Cardiac muscle cell (in vitro differentiated cells and primary cell): ENCODE measurements at places on chromosomes 5 and 9. TPM values are rescaled to one million over a fixed set of nuclear protein-coding genes. Genes with fewer than 3 reads are reported as not detected.

DNA sequence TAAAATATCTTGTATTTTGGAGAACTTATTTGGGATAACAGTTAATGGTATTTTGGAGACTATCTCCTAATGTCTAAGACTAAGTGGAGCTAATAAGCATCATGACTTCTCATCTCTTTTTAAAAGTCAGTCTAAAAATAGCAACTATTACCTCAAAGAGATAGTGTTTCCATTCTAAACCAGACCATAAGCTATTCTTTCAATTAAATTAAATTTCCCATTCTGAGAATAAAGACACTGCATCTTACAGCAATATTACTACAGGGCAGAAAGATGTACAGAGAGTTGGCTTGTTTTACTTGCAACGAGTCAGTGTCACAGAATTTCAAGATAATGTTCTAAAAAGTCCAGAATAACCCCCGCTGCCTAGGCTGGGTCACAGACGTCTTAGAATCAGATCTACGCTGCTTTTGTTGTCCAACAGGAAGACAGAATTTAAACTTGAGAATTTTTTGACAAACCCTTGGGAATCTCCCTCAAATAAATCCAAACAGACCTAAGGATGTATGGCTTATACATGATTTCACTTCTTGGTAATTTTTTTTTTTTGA, 98.9 kb downstream of the USP20 start:
- DNase-seq = no peak

GRCh38 chr9:110143485-110143884, 64.5 kb downstream of the C9orf152 start:
- peak; percentile 35 for DNase-seq

DNA sequence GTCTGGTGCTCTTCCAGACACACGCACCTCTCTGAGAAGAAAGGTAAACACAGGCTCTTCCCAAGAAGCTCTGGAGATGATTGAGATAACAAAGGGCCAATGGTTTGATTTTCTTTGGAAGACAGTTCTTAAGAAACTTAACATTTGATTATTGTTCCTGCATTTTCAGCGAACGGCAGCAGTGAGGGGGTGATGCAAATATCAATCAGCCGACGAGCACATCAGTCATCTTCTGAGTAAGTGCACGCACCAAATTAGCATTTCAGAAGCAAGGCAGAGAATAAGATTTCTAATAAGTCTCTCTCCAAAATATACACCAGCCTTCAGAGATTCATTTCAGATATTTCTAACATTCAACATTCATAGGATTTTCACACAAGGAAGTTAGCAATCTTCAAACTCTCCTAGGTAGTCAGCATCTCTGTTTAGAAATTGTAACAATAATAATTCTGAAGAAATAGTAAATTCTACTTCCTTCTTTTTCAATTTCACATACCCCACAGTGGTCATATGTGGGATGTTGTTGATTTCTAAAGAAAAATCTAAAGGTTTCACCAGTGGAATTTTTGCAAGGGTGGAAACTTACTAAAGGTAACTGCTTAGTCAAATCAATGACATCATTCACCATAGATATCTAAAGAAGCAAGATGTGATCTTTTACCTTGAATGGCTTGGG, 250.3 kb downstream of the SEC61B start:
- no peak for DNase-seq

DNA sequence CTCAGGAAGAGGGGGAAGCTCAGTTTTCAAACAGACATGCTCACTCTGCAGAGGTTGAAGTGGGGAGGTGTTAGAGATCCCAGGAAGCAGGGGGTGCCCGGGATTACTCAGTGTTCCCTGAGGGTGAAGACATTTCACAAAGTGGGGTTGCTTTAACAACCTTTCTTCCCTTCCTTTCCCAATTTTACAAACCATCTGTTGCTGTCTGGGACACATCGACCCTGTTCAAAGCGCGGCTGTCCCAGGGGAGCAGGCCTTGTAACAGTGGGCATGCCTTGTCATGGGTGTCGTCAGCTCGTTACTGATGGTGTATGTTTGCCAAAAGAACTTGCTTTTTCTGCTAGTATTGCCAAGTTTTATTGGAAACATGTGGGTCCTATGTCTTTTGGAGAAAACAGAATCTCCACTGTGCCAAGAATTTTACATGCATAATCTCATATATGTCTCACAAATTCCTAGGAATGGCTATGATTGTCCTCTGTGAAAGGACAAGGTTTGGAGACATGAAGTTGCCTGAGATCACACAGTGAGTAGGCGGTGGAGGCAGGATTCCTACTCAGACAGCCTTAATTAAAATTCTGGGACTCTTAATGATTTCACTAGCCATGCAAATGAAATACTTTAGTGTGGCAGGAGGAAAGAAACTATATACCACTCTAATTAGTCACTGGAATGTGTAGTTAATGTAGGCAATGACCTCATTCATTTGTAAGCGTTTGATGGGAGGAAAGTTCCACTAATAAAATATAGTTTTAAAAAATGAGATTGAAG, 198.9 kb downstream of the NXNL2 start:
- no peak for DNase-seq

- DNase-seq = no peak
These were observed 37.3 kb downstream of the ADAM19 start for GRCh38 chr5:157538311-157538710.

DNA sequence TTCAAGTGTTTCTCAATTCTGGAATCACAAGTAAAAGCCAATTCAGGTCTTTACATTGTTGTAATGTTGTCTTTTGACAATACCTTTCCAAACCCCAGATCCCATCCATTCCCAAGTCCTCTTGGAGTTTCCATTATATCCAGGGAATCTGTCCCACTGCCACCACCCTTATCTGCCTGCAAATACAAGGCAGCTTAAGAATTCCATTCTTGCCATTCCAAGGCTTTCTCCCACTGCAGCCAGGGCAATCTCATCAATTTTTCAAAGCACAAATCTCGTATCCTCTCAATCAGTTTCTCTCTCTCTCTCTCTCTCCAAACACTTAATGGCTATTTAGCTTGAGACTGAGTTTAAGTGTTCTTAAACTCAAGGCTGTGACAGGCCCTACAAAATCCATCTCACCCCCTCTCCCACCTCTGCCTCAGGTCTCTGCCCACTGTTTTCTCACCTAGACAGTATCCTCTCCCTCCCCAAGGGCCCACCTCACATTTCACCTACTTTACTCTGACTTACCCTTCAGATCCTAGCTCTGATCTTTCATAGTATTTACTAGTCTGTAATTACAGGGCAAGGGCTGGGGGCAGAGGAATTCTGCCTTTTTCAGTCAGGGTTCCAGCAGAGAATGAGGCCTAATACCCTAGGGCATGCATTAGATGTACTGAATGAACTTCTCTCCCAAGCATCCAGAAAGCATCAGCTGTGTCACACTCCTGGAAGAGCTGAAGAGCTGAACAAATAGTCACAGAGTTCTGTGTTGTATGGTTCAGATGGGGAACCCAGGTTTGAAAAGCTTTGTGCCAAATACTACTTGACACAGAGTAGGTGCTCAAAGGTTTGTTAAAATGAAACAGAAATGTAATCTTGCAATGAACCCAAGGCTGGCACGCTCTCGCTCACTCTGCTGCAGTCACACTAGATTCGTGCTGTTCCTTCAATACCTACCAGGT, 46.0 kb downstream of the RAPGEF1 start:
- no peak for DNase-seq

GRCh38 chr5:37603072-37603471, 224.0 kb downstream of the WDR70 start:
- DNase-seq = no peak

The NUTM2G gene
- total RNA-seq = 0.33 TPM in 1 of 2 replicates, not detected in the other

The SPINK7 gene
- total RNA-seq = not detected in 2 replicates
